A673 (cell line): ENCODE measurements at places on chromosomes 13 and 19. TPM values are rescaled to one million over a fixed set of nuclear protein-coding genes. Genes with fewer than 3 reads are reported as not detected.
A peak's percentile ranks its signal among the peaks of the same experiment; 100 is the strongest.

- DNase-seq: peak; percentile 61
Measured at GRCh38 chr13:101916108-101916774, 463.8 kb downstream of the ITGBL1 start.

The NLRP4 gene
- total RNA-seq: 0.15 TPM in 1 of 2 replicates, not detected in the other

DNA sequence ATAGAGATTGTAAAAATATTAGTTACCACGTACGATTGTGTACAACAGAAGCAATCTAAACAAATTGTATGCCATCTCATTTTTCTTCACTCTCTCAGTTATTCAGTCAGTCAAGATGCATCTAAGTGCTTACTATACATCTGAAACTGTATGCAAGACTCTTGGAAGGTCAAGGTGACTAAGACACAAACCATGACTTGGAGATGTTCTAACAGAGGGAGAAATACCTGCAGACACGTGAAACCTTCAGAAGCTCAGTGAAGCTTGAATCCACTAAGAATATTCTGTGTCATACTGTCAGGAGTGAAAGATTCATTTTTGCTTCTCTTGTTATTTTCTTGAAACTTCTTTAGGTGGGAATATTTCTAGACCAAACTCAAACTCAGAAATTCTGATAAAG is 365.4 kb downstream of the ITGBL1 start:
- DNase-seq: no peak

The CEBPA gene
- 1.4 TPM in 2 replicates for total RNA-seq

GRCh38 chr19:16117594-16118033 is 5.9 kb downstream of the RAB8A start:
- DNase-seq: no peak

DNA sequence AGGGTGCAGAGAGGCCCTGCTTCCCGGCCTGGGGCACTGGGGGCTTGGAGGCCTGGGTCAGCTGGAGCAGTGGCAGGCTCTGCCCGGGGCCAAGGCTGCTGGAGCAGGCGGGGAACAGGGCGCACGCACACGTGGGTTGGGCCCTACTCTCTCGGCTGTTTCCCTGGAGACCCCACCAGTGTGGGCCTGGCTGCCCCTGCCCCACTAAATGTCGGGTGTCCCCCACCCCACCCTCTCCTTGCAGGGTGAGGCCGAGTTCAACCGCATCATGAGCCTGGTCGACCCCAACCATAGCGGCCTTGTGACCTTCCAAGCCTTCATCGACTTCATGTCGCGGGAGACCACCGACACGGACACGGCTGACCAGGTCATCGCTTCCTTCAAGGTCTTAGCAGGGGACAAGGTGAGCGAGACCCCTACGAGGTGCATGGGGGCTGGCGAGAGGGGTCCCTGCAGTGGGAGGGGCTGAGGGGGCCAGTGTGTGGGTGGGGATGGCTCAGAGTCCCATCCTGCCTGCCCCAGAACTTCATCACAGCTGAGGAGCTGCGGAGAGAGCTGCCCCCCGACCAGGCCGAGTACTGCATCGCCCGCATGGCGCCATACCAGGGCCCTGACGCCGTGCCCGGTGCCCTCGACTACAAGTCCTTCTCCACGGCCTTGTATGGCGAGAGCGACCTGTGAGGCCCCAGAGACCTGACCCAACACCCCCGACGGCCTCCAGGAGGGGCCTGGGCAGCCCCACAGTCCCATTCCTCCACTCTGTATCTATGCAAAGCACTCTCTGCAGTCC is 15.3 kb downstream of the CAPN12 start:
- DNase-seq: no peak
